Fibroblast of villous mesenchyme (primary cell): ENCODE measurements at places on chromosomes 5 and 9. TPM values are rescaled to one million over a fixed set of nuclear protein-coding genes. Genes with fewer than 3 reads are reported as not detected.

GRCh38 chr9:97873425-97873824 is 20.4 kb downstream of the FOXE1 start:
- no peak for DNase-seq

- no peak for DNase-seq
Measured at GRCh38 chr5:171680485-171680884, 105.1 kb upstream of the SMIM23 start.

DNA sequence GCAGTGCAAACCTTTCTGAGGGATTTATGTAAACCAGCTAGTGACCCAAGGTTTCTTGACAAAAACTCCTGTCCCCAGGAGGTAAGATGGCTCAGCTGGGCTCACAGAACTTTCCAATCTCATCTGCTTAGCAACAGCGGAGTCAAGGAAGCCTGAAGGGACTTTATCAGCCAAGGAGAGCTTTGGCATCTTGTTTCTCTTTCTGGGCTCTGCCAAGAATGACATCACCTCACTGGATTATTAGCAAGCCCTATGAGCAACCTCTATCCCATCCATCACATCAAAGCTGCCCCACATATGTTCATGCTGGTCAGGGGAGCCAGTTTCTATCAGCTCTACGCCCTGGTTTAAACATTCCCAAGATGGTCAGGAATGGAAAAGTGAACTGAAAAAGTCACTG is 461.3 kb downstream of the ENC1 start:
- peak; percentile 31 for DNase-seq

DNA sequence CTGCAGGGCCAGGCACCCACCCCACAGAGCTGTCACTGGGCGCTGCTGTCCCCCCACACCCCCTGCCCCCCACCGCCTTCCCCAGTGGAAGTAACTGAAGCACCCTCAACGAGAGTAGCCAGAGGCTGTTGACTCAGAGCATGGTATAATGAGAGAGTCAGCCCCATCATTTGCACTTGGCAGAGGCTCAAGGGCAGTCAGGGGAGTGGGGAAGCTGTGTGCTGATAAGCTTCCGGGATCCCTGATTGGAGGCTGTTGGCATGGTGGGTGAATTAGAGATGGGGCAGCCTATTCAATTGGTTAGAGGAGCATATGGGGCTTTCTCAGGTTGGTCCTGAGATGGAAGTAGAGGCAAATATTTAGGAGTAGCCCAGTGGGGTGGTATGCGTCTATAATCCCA is 77.1 kb upstream of the GOLM1 start:
- DNase-seq = no peak

- DNase-seq = peak; percentile 78
Measured at GRCh38 chr5:72209147-72210115, 102.2 kb downstream of the MAP1B start.

GRCh38 chr5:157109744-157110143 is 900 bp upstream of the HAVCR2 start:
- DNase-seq = no peak

GRCh38 chr9:98415782-98416181 is 160.3 kb upstream of the TBC1D2 start:
- no peak for DNase-seq

- DNase-seq = no peak
Measured at GRCh38 chr5:103780794-103781193, 218.2 kb upstream of the NUDT12 start.

GRCh38 chr5:32419791-32420190 is 24.7 kb downstream of the ZFR start:
- DNase-seq = no peak

ELAVL2 gene
- total RNA-seq = not detected in 2 replicates

ARID3C gene
- 0.32 TPM in 1 of 2 replicates, not detected in the other for total RNA-seq
